Spleen (tissue), 13 donors: ENCODE measurements at places on chromosomes 11 and 22. TPM values are rescaled to one million over a fixed set of nuclear protein-coding genes. Genes with fewer than 3 reads are reported as not detected.

Gene MALAT1
- polyA plus RNA-seq, result 793 TPM

Gene TTC12
- polyA plus RNA-seq, result 4.2 TPM

Gene CYTH4
- polyA plus RNA-seq, result 53.6 TPM

Gene ELMOD1
- 0.02 TPM for polyA plus RNA-seq

Gene LRP4
- polyA plus RNA-seq, result 0.88 TPM

Gene NLRP14
- 0.02 TPM for polyA plus RNA-seq

Gene NXPE4
- 0.07 TPM for polyA plus RNA-seq

Gene LSP1
- 148 TPM for polyA plus RNA-seq

Gene KDM4E
- polyA plus RNA-seq, result not detected

Gene RFPL2
- 0.42 TPM for polyA plus RNA-seq

Gene E2F8
- 0.22 TPM for polyA plus RNA-seq

Gene CHRDL2
- 0.24 TPM for polyA plus RNA-seq

Gene FREY1
- 0.32 TPM for polyA plus RNA-seq

Gene MFRP
- polyA plus RNA-seq, result 0.02 TPM

Gene IL18
- polyA plus RNA-seq, result 44.9 TPM

Gene KRTAP5-11
- polyA plus RNA-seq, result not detected

Gene TTC28
- 0.76 TPM for polyA plus RNA-seq

Gene HOATZ
- polyA plus RNA-seq, result not detected

Gene RASSF10
- polyA plus RNA-seq, result not detected

Gene MTMR3
- polyA plus RNA-seq, result 5.3 TPM
